ENCODE measurements at places on chromosomes 12 and 14.

- DNase-seq, result peak; percentile 80
Observed at GRCh38 chr12:94262228-94263010, 114.0 kb downstream of the PLXNC1 start.

DNA sequence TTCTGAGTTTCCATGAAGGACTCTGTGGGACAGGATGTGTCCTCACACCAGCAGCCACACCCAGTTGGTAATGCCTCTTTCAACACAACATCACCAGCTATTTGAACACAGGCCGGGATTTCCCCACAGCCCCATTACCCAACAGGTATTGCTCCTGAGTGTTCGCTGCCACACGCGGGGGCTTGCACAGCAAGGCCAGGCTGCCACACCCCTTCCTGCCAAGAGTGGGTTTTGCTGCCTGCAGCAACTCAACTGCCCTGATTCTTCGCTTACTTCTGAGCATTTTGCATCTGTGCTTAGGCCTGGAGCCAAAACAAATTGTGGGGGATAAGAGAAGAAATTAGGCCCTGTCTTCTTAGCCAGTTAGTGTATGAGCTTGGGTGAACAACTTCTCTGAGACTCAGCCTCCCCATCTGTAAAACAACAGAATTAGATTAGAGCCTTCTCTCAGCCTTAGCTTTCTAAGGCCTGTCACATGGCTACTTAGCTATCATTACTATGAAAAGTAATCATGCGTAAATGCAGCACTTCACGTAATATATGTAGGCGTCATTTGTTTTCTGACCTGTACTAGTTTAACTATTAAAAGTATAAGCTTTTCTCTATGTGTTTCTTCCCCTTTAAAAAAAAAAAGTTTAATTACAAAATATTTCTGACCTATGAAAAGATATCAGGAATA, 20.0 kb downstream of the CKAP4 start:
- DNase-seq, result peak; percentile 46

GRCh38 chr12:109310247-109311125, 1.4 kb upstream of the FOXN4 start:
- DNase-seq, result no peak

GRCh38 chr14:77542421-77543239, 44.0 kb upstream of the ISM2 start:
- no peak for DNase-seq
